Sciatic nerve (tissue), 2 donors: ENCODE measurements at places on chromosomes 7 and 10.

GRCh38 chr10:122190176-122190943 lies 80.7 kb upstream of the BTBD16 start:
- DNase-seq, result no peak

GRCh38 chr10:24947304-24948097 lies 4.9 kb downstream of the PRTFDC1 start:
- DNase-seq, result no peak

DNA sequence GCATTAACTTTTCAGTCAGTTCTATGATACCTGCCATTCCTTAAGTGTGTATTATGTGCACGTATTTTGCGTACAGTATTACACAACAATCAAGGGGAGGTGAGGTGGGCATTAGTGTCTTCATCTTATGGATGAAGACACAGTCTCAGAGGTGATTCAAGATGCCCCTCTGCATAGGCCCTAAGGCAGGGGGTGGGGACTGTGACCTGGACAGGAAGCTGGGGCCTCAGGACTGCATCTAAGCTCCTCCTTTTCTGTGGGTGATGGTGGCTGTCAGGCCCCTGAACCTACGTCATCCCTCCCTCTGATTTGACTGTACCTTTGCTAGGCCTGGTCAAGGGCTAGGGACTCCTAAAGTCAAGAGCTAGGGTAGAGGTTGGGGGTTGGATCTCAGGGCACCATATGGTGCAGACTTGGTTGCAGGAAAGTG lies 38.9 kb downstream of the HK1 start:
- no peak for DNase-seq

- no peak for DNase-seq
These were observed 106.0 kb downstream of the ABLIM1 start for GRCh38 chr10:114552050-114552449.

DNA sequence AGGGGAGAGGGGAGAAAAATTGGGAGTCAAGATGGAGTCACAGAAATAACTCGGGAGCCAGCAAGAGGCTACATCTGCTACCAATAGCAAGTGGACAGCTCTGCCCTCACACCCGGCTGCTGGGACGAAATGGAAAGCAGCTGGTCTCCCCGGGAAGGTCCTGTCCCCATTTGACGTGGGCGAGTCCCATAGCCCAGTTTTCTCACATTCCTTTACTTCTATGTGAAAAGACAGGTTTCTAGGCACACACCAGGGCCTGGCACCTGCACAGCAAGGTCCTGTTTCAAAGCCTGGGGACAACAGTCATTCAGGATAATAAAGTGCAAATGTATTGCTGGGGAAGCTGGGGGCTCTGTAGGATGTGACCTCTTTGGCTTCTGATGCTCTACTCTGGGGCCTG lies 162.6 kb downstream of the OAT start:
- no peak for DNase-seq
